Ecto neural progenitor cell (in vitro differentiated cells): ENCODE measurements at places on chromosomes 1 and 21.

- DNase-seq: no peak
Measured at GRCh38 chr1:157302724-157303123, 164.5 kb upstream of the ETV3 start.

- no peak for DNase-seq
Measured at GRCh38 chr1:159990005-159990404, 36.0 kb upstream of the SLAMF9 start.

- no peak for DNase-seq
Measured at GRCh38 chr1:112529301-112529700, 20.5 kb downstream of the WNT2B start.

DNA sequence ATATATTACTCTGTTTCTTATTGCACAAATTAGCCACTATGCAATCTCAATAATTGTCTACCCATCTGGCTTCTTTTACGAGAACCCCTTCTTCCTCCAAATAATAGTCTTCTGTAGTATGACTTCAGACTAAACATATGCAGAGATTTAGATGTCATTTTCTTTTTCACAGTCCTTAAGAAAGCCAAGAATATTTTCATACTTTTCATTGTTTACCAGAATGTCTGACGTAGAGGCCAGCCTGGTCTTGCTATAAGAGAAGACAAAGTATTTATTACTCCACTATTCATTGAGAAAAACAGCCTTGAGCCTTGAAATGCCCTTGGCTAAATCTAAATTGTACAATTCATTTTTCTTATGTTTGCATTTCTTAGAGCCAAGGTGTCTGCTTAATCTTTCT, 714.9 kb upstream of the CXADR start:
- DNase-seq: no peak

GRCh38 chr1:239841631-239842030, 250.1 kb upstream of the FMN2 start:
- DNase-seq: no peak
